ENCODE measurements at places on chromosomes 4 and X. TPM values are rescaled to one million over a fixed set of nuclear protein-coding genes. Genes with fewer than 3 reads are reported as not detected.

NMU gene
- polyA plus RNA-seq = 2.3 TPM

GRCh38 chrX:17563515-17563914 is 173.8 kb upstream of the SCML1 start:
- no peak for DNase-seq

FMR1 gene
- 50.3 TPM for polyA plus RNA-seq

PWWP3B gene
- polyA plus RNA-seq = 28.4 TPM

DNA sequence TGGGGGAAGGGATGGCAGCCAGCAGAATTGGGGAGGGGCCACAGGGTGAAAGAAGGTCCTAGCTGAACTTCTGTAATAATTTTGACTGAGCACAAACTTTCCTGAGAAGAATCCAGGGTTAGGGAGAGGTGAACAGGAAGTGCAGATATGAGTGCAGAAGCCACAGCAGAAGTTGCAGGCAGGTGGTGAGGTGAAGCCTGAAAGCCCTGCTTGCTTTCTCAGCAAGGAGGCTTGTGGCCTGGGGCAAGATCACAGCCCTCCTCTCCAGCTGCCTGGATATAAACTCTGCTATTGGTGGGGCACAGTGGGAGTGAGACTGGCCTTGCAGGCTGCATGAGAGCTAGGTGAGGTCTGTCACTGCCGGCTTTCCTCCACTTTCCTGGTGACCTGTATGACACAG is 44.1 kb upstream of the UPRT start:
- no peak for DNase-seq

- DNase-seq = no peak
Measured at GRCh38 chr4:147198411-147199051, 252.9 kb upstream of the TTC29 start.

SEC31A gene
- polyA plus RNA-seq = 226 TPM

Measured in muscle of back (tissue), 13 donors.